ENCODE measurements at places on chromosomes 2 and 18.

DNA sequence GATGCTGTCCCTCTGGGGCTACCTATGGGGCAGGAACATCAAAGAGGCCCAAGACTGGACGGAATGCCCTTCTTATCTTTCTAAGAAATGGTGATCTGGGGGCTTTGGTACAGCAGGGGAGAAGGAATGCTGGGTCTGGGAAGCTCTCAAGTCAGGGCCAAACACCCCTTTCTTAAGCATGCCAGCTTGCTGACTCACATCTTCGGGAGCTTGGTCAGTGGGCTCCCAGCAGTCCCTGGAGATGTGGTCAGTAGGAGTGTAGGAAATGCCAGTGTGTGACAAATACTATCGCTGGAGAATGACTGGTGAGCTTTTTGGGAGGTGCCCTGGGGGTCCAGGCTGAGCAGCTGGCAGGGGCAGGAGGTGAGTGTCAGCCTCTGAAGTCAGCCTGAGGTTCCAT, 105.0 kb upstream of the CDC42EP3 start:
- DNase-seq: no peak

- DNase-seq: no peak
Measured at GRCh38 chr2:219470429-219470828, 28.3 kb upstream of the GMPPA start.

DNA sequence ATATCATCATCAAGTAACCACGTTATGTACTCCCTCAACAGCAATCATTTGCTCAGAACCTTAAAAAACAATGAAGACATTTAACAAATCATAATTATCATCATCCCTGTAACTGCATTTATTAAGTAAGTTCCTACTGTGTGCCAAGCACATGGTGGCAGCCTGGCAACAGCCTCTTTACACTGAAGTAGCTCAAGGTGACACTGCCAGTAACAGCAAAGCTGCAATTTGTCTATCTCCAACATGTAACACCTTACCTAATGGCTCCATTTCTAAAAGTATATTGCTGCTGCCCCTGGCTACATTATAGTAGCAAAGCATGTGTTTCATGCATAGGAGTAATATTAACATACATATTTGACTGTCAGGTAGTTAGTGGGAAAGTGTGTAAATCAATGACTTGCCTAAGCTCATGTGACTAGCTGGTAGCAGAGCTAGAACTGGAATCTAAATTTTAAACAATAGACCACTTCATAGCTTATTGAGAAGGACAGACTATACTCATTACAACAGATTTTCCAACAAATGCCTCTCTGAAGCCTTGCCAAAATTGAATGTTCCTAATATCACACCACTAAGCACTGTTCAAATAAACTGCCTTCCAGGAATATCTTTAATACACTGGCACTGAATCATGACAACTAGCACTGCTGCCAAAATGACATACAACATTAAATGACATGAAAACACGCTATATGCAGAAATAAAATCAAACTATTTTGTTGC, 86.7 kb downstream of the L3MBTL4 start:
- no peak for DNase-seq

DNA sequence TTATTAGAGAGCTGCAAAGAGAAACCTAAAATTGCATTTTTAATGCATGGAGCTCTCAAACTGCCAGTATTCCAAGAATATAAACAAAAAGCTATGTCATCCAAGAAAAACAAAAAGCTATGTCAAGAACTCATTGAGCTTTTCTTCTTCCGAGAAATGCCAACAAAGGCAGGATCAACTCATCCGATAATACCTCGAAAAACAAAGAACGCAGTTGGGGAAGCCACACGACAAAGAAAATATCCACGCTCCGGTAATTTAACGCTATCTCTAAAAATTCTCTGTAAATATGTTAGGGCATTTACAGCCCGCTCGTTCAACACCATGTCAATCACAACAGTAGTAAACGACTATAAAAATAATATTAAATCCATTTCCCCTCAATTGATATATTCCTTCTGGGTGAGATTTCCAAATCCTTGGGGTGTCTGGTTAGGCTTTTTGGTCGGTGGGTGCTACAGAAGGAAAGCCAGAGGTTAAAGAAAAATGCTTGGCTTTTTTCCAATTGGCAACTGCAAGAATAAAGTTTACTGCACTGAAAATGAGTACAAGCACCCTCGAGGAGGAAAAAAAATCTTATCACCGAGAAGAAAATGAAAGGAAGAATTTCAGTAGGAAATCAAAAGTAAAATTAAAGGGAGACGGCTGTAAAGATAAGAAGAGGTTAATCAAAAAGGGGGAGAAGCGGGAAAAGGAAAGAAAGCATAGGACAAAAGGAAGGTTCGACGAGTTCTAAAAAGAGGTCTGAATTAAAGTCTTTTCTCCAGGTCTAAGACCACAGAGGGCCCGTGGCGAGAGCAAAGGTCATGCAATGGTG, 856 bp downstream of the TIA1 start:
- no peak for DNase-seq

DNA sequence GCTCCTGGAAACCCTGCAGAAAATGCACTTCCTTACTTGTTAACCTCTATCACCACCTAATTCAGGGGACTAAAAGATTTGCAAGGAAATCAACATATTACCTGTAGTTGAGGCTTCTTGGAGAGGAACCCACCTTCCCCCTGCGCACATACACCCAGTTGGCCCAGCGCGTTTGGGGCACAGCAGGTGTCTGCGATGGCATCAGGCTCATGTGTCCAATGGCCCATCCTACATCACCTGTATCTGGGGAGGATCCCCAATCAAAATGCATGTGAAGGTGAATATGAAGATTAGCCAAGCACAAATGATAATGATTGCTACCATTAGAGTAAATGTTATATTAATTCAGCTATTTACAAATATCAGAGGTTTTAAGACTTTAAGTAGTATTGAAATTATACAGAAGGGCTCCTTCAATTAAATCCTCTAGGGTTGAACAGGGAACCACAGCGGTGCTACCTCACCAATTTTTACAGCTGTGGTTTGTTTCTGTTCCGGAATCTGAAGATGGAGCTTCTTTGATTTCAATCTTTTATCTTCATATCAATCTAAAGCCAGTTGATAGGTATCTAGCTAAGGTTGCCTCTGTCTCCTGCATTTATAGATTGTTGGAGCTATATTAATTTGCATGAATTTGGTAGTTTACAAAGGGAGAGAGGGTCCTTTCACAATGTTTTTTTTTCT, 486.0 kb downstream of the RNF144A start:
- DNase-seq: no peak

DNA sequence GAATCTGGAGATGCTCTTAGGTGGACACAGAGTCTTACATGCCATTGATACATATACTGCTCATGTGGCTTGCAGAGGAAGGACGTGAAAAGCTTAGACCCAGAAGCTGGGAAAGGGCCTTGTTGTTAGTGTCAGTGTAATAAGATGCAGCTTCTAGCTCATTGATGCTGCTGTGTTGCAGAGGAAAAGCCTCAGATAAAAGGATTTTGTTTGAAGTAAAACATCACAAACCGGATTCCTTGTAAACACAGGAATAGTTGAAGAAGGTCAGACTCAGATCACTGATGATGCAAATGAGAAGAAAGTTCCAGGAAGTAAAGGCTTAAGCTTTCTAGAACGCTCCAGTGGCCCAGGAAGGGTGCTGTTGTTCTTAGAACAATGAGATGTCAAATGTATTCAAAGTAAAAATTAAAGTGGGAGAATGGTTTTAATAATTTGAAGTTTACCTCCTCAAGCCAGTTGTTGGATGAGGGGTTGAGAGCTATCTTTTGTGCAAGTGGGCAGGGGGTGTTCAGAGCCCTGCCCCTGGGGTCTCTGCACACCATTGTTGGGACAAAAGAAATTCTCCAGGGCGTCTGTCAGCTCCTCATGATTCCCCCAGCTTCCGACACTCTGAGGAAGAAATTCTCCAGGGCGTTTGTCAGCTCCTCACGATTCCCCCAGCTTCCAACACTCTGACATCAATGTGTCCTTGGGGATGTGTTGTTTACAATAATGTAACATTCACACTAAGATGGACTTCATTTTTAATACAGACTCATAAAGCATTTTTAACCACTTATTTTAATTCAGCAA, 61.3 kb upstream of the CHMP1B start:
- DNase-seq: no peak

- DNase-seq: peak; percentile 15
Measured at GRCh38 chr2:191625016-191625415, 52.9 kb upstream of the NABP1 start.

GRCh38 chr18:54776282-54776977, 51.8 kb upstream of the RAB27B start:
- DNase-seq: no peak

GRCh38 chr18:56207989-56208388, 430.4 kb downstream of the TXNL1 start:
- no peak for DNase-seq

- no peak for DNase-seq
Measured at GRCh38 chr18:9824474-9824832, 61.3 kb upstream of the TXNDC2 start.

GRCh38 chr2:61550375-61551209, 12.4 kb upstream of the XPO1 start:
- no peak for DNase-seq

DNA sequence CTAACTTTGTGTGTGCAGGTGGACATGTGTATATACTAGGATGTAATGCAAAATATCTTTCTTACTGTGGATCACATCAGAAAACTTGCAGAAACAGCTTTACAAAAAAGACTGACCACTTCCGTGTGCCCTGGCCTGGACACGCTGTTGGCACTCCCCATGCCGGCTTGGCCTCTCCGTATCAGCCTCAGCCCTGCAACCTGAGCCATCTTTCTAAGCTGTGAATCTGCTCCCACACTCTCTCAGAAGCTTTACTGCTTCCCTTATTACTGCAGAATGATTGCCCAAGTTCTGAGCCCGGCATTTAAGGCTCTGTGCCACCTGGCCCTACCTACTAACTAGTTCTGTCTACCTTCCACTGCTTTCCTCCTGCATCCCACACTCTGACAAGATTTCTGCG, 37.8 kb downstream of the MYO7B start:
- no peak for DNase-seq

DNA sequence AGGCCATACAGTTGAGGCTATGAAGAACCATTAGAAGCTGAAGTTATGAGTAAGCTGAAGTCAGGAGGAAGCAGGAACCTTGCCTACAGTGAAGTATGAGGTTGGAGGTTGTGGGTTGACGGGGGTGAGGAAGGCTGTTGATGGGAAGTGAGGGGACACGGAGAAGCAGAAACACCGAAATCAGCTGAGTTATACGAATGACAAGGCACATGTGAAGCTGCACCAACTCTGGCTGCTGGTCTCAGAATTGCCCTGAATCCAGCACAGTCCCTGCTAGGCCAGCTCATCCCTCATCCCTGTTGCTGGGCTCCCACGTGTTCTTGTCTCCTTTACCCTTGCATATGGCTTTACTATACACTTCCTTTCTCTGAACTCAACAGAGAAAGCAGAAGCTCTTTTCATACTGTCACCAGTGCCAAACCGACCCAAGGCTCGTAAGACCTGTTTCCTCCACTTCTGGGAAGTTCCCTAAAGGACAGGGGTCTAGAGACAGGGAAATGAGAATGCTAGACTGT, 9.2 kb upstream of the TMEM247 start:
- DNase-seq: no peak

- no peak for DNase-seq
Measured at GRCh38 chr2:232133078-232133477, 171.6 kb downstream of the DIS3L2 start.

DNA sequence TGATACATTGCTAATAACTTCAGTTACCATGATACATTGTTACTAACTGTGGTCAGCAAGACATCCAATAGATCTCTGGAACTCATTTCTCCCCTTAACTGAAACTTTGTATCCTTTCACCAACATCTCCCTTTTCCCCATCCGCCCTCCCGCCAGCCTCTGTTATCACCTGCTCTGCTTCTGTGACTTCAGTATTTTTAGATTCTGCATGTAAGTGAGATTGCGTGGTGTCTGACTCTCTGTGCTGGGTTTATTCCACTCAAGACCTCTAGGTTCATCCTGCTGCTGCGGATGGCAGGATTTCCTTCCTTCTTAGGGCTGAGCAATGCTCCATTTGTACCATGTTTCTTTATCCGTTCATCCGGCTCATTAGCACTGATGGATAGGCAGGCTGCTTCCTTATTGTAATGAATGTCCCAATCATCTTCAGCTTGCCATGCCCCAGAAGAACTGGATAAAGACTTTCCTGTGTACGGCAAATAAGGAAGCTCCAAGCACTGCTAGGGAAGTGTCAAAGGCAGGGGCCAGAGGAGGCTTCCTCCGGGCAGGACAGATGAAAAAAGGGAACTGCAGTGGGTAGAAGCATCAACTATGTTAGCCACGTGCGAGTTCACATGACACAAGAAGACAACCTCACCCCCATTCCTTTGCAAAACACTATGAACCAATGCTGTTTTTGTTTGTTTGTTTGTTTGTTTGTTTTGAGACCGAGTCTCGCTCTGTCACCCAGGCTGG, 113.4 kb downstream of the EIPR1 start:
- DNase-seq: no peak

DNA sequence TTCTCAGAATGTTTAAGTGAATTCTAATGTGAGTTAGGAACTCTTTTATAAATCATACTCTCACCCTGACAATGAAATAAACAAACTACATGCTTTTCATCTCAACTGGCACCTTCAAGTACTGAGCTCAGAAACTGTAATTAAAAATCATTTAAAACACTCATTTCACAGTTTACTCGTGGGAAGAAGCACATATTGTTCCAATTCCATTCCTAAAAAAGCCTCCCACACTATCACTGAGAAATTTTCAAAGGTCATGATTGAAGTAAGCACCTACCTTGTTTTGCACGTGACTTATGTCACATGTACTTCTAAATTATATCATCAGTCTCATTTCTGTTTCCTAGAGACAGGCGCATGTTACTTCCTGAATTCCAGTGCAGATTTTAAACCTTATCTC, 678.1 kb upstream of the SLC8A1 start:
- DNase-seq: no peak

GRCh38 chr2:191806396-191806795, 40.5 kb downstream of the CAVIN2 start:
- no peak for DNase-seq

DNA sequence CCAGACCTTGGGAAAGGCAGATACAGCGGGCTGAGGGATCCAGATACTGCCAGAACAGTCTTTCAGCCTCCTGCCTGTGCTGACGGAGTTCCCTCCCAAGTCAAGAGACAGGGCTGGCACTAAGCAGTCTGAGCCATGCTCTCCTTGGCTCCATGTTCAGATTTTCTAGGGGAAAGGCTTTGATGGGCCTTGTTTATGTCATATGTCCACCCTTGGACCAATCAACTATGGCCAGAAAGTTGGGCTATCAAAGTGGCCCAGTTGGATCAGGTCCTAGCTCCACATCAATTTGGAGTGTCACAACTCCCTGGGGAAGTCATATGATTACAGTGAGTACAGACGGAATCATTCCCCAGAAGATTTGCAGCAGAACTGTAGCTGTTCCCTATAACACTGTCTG, 152.0 kb downstream of the GREB1L start:
- DNase-seq: no peak

DNA sequence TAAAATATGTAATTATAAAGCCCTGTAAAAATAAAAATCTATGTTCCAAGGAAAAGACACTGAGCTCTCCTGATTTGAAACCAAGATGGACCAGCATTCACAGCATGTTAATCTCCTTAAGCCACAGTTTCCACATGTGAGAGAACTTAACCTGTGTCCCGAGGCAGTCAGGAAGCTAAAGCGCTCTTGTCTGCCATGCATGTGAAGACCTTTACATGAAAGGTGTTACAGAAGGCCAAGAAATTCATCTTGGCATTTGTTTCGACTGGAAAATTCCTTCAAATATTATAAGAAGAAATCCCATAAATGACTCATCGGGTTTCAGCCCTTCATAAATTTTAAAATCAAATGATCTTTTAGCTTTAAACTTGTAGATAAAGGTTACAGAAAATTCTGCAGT, 328.6 kb downstream of the CDH2 start:
- DNase-seq: no peak

All from stimulated activated CD8-positive, alpha-beta memory T cell treated with anti-CD3 and anti-CD28 coated beads, Interleukin-4, amount 100 ng/mL, for 1 hour (primary cell).